ENCODE measurements at places on chromosomes 12 and 14.

DNA sequence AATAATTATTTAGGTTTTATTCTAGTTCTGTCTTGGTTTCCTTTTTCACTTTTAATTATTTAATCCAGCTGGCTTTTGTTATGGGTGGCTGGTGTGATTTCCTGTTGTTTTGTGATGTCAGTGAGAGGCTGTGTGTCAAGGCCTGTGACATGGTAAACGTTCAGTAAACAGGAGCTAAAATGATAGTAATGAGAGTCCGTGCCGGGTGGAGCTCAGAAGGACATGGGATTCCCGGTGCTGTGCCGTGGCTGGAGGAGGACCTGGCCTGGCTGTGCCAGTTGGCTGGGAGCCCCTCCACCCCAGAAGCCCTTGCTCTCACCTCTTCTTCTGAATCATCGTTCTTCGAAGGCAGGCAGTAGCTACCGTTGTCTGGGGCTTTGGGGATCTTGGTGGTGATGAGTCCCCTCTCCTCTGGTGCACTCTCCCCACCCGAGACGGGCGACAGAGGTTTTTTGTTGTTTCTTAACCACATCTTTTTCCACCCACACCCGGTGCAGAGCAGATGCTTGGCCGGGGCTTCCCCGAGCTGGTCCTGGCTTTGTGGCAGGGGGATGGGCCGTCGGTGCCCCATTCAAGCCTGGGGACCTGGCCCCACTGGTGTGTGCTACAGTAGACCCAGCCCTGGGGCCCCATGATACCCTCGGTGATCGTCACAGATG is 29.1 kb downstream of the SH2B3 start:
- DNase-seq: no peak

GRCh38 chr12:86948851-86949250 is 692.7 kb upstream of the MGAT4C start:
- DNase-seq: no peak

DNA sequence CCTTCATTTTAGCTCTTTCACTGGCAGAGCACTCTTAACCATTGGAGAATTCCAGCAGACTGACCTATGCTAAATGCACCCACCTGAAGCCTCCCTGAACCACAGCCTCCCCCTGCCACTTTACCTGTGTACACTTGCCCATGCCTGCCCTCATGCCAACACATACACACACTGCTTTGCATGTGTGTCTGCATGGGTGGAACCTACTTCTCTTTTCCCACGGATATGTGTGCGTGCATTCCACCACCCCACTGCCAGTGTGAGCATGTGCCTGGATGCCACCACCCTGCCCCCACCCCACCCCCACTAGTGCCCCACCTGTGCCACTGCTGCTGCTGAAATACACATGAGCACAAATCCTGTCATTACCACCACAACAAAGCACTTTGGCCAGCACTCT is 49.5 kb upstream of the EEA1 start:
- no peak for DNase-seq

DNA sequence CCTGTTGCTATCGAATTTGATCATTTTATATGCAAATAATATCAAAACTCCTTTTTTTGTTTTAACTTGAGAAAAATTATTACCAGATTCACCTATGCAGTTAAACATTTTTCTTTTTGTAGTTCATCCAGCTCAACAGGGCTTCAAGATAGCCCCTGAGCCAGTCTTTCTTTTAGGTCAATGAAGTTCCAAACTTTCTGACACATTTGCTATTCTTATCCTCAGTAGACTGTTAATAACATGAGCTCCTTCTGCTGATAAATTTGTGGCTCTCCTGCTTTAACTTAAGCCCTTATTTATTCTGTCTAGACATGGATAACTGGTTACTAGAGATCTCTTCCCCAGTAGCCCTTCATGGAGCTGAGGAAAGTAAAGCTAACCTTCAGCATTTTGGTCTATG is 33.2 kb upstream of the SSPN start:
- DNase-seq: no peak

GRCh38 chr14:105161964-105162668 is 6.5 kb downstream of the JAG2 start:
- no peak for DNase-seq

GRCh38 chr14:79992407-79993198 is 218.7 kb downstream of the DIO2 start:
- DNase-seq: no peak

GRCh38 chr12:3352230-3352629 is 138.8 kb upstream of the PRMT8 start:
- no peak for DNase-seq

GRCh38 chr12:7769999-7770398 is 5.0 kb downstream of the NANOGNB start:
- no peak for DNase-seq
